Caudate nucleus (tissue), 63 donors: ENCODE measurements at places on chromosomes 3 and 15.

- DNase-seq = no peak
These were observed 4.3 kb upstream of the TSEN2 start for GRCh38 chr3:12479919-12480427.

GRCh38 chr15:63067976-63068743 is 25.6 kb downstream of the TPM1 start:
- DNase-seq = no peak

DNA sequence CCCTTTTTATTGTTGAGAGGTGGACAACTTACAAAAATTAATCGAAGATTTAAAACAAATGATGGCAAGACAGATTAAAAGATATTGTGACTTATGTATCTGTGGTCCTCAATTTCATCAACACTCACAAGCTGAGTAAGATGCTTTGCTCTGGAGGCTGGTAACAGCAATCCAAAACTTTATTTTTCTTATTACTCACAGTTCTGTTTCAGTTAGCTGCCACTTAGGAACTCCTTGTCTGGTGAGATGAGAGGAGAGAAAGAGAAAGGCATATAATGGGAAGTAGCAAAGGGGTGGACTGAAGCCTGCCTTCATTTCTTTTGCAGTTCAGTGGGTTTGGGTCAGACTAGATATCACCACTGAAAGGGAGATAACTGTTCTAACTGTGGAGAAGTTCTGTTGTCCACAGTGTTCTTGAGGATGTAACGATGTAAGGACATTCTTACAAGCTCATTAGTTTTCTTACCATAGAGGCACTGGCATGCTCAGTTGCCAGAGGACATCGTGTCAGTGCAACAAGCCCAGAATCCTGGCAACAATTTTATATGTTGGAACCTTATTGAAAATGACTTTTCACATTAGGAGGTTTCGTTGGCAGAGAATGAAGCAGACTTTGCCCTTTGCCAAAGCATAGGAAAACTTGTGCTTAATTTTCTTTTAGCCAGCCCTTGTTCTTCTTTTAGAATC is 93.6 kb downstream of the PLCL2 start:
- no peak for DNase-seq

GRCh38 chr3:4988983-4989834 is 10.0 kb downstream of the BHLHE40 start:
- DNase-seq = no peak

DNA sequence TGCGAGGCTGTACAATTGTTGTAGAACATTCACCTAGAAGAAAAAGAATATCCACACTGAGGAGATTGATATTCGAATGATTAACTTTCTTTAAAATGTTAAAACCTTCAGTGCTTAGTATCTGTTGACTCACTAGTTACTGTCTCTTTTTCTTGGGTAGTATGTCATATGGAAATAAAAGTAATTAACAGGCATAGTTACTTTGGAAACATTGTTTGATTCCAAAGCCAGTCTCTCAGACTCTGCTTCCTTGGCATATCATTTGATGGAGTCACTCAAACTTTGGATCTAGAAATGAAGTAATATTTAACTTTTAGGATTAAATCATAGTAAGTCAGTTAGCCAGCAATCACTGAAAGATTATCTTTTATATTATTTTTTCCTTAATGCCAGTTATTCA is 63.4 kb downstream of the MAP2K5 start:
- DNase-seq = no peak

- no peak for DNase-seq
These were observed 26.4 kb downstream of the PEAK1 start for GRCh38 chr15:77393471-77393840.

DNA sequence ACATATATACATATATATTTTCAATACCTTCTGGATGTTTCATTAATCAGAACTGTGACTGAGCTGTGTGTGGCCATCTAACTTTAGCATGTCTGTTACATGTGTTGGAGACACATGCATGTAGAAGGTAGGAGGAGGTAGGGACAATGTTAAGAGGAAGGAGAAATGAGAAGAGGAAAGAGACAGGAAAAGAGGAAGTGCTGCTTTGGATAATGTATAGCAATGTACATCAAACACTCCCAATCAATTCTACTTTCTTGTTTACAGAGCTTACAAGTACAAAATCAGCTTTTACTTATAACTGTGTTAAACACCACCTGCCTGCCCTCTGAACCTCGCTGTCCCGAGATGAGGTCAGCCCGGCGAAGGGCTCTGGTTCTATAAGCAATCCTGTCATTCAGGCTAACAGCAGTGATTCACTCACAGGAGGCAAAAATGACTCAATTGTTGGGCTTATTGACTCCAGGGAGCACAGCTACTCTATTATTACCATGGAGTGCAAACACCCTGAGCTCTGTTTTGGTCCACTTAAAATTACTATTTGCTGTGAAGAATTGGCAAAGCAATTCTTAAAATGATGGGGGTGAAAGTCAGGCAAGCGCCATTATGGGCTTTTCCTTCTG is 188.9 kb downstream of the MEIS2 start:
- DNase-seq = no peak

GRCh38 chr3:152477422-152477821 is 208.7 kb downstream of the MBNL1 start:
- no peak for DNase-seq

DNA sequence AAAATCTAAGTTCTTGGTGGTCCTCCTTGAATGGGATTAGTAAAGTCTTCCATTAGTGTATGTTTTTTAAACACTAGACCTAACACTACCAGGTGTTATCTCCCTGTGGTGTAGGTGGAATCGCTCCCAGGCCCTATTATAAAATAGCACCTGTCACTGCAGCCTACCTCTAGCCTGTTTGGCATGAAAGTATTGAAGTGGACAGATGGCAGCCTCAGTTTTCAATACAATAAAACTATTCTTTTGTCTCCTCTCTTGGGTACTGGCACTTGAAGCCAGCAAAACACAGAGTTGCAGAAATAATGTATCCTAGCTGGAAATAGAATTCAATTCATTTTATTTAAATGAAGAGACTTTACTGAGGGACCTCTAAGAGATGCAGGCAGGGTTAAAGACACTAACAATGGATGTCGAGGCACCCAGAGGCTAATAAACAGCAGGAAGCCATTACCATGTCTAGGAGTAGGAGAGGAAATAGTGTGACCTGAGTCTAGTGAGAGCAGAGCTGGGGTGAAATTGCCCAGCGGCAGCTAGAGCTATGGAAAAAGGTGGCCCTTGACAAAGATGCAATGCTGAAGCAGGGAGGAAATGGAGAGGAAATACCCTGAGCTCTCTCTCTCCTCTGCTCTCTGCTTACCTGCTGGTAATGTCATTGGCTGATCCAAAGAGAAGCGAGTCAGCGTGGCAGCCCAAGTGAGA is 49.1 kb upstream of the TMEM158 start:
- DNase-seq = no peak

DNA sequence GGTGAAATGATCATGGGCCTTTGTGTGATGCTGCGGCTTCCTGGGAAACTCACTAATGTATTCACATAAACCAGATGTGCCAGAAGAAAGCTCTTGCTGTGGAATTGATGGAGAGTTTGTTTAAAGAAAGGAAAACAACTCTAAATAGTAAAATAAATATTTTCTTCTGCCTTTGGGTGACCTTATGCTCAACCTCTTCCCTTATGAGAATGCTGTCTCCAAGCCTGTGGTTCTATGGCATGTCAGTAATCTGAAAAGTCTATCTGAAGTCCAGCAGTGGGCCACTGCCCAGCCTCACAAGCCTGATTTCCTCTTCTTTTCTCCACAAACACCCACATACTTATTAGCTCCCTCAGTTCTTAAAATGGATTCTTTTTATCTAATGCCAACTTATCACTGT is 49.9 kb upstream of the PHLDB2 start:
- DNase-seq = no peak

GRCh38 chr3:195762611-195763010 is 41.8 kb downstream of the MUC20 start:
- no peak for DNase-seq

DNA sequence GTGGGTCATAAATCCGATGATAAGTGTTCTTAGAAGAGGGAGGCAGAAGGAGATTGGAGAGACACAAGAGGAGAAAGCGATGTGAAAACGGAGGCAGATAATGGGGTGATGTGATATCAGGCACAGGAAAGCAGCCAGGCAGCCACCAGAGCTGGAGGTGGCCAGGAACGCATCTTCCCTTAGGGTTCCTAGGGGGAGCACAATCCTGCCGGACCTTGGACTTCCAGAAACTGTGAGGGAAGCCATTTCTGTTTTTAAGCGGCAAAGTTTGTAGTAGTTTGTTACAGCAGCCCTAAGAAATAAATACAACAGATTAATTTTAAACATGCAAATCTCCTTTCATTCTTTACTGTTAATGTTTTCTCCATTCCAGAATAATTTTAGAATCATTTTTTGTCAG is 259.9 kb upstream of the TMC3 start:
- no peak for DNase-seq

DNA sequence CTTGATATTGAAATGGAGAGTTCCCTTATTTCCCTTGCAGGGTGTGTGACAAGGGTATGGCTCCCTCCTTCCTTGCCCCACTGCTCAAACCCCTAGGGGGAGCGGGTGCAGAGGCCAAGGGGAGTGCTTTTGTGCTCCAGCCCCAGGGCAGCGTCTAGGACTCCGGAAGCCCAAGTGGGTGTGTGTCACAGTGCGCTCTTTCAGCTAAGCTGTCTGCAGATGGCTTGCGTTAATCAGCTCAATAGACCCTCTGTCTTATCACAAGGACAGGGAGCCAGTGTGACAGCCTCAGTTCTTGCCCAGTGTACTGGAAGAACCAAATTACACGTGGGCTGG is 523.6 kb upstream of the LMCD1 start:
- DNase-seq = peak; percentile 57

GRCh38 chr15:39828374-39828931 is 45.8 kb upstream of the FSIP1 start:
- DNase-seq = no peak

DNA sequence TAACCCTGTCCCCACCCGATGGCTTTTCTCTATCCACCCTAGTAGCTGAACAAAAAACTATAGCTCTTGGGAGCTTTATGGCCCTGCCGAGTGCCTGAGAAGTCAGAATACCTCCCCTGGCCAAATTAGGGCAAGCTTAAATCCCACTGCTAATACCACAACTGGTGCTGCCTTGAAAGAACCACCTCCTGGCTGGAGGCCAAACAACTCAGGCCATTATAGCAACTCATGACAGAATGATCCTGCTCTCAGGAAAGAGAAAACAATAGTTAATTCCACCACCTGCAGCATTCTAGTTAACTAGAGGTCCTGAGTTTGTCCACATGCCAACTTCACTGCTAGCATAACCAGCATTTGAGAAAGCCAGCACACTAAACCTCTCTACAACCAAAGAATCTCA is 123.2 kb downstream of the RTP4 start:
- DNase-seq = no peak

DNA sequence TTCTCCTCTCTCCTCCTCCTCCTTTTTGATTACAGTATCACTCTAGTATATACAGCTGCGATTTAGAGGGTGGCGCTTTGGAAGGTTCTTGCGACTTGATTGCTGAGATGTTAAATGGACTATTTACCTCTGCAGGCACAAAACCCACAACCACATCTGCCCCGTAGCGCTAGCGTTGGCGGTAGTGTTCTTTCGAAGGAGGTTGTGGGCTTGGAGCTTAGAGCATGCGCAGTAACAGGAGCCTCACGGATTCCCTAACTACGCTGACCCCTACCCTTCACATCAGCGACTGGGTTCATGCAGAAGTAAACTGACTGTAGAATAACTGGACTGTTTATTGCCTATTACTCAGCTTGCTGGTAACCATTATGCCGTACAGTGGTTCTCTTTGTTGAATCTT is 58.0 kb downstream of the CGGBP1 start:
- DNase-seq = no peak

- no peak for DNase-seq
These were observed 47.5 kb downstream of the CRYGS start for GRCh38 chr3:186496635-186497034.

- no peak for DNase-seq
These were observed 36.1 kb downstream of the IGF1R start for GRCh38 chr15:98684436-98684835.

- no peak for DNase-seq
These were observed 74.1 kb downstream of the CACNA2D3 start for GRCh38 chr3:54196360-54196991.

- no peak for DNase-seq
These were observed 67.4 kb downstream of the ATP10A start for GRCh38 chr15:25795712-25796111.

- DNase-seq = no peak
These were observed 34.9 kb upstream of the CPOX start for GRCh38 chr3:98628317-98628716.

DNA sequence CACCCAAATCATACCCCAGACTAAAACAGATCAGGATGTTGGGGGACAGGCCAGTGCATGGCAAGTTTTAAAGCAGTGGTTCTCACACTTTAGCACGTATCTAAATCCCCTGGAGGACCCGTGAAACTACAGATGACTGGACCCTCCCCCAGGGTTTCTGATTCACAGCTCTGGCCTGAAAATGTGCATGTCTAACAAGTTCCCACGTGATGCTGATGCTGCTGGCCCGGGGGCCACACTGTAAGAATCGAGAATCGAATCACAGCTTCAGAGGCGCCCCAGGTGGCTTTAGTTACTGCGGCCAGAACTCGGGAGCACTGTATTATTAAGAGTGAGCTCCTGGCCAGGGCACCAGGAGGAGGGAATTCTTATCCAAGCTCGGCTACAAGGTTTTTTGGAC is 11.6 kb downstream of the ADAMTS17 start:
- no peak for DNase-seq

DNA sequence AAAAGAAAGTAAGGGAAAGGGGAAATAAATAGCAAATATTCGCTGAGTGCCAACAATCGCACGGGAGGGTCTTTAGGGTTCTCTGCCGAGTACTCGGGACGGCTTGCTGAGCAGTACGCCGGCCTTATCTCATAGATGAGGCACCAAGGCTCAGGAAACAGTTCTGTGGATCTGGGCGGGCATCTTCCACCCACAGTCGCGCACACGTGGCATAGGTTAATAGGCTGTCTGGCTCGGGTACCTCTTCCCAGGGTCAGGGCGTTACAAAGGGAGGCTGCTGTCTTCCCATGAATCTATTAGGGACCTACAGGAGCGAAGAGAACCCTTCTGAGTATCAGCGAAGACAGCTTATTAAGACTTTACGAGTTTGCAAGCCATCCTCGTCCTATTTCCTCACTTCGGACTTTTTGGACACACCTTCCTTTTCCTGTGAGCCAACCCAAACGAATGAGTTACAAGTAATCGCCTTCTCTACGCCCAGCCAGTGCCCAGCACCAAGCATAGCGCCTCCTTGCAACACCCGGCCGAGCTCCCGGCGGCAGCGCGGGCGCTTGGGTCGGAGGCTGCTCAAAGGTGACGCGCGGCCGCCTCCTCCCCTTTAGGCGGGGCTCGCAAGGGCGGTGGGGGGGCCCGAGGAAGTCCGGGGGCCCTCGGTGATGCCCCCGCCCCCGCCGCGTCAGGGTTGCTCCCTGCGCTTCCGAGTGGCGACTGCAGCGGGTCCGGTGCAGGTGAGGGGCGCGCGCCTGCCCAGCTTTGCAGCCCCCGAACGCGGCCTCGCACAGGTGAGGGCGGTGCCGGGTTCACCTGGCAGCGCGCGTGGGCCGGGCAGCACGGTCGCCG is at the start of gene MCTP2:
Gene MCTP2 (plus strand): TSS at position 679 of the 840 bp plus-strand sequence. CDS start 66,705 bp downstream, outside the sequence.
- no peak for DNase-seq

GRCh38 chr15:81293728-81294515 is 30.0 kb downstream of the STARD5 start:
- DNase-seq = no peak

- no peak for DNase-seq
These were observed 201.0 kb upstream of the UBE2E2 start for GRCh38 chr3:23002151-23002550.

- no peak for DNase-seq
These were observed 91.8 kb upstream of the ALDH1A3 start for GRCh38 chr15:100787567-100788417.

GRCh38 chr3:51942603-51943450 is 664 bp downstream of the PARP3 start:
- no peak for DNase-seq

GRCh38 chr3:71310980-71311660 is 272.4 kb downstream of the FOXP1 start:
- no peak for DNase-seq
